ENCODE measurements at places on chromosomes 12 and 14.

DNA sequence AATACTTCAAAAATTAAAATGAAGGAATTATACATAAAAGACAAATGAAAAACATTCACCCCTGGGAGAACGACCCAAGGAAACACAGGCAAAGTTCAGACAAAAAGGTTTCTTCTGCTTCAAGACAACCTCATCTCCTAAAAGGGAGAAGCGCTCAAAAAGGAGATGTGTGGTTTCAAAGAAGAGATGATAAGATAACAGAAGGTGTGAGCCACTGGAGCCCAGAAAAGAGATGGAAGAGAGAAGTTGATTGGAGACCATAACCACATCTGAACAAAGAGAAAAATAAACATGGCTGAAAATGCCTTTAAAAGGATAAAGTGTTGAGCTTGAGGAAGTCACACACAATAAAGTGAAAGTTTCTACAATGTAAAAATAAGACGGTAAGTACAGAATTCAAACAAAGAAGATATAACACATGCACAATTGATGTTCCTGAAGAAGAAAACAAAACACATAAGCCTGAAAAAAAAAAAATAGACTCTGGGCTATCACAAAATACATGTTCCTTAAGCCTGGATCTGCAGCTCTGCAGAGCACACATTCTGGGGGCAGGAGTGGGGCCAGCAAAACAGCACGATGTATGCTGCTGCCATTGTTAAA lies 51.6 kb upstream of the C14orf180 start:
- no peak for DNase-seq

GRCh38 chr14:24355009-24355408 lies 13.0 kb upstream of the NFATC4 start:
- no peak for DNase-seq

GRCh38 chr14:50371546-50371945 lies 25.1 kb downstream of the CDKL1 start:
- no peak for DNase-seq

- no peak for DNase-seq
Measured at GRCh38 chr12:57865084-57865751, 18.7 kb upstream of the CTDSP2 start.

DNA sequence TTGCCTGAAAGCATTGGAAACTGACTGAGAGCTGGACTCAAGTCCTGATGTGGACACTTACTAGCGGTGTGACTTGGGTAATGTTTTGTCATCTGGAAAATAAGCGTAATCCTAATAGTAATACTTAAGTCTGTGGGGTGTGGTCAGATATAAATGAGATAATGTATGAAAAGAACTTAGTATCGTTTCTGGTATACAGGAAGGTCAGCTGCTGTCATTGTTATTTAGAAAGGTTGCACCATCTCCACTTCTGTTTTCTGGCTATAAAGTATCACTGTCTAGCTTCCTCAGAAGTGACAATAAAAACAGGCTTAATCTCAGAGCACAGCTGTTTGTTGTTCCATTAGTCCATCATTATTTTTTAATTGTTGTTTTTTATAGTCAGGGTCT lies 34.1 kb upstream of the TUBA1C start:
- no peak for DNase-seq

DNA sequence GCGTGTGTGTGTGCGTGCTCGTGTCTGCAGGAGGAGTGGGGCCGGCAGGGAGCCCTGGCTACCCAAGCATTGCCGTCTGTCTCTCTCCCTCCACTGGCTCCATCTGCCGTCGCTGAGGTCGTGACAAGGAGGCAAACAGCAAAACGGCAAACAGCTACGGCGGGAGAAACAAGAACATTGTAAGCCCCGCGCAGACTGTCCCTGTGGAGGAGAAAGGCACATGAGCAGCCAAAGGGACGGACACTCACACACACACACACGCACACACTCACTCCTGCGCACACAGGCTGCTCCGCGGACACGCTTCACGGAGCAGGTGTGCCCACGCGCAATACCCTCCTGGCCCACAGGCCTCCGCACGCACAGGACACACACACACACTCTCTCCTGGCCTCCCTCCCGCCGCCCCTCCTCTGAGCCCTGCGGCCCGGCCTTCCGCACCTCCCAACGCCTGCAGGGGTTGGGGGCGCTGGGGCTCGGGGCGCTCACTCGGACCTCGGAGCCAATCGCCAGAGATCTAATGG lies 905 bp downstream of the CISTR start:
- no peak for DNase-seq

DNA sequence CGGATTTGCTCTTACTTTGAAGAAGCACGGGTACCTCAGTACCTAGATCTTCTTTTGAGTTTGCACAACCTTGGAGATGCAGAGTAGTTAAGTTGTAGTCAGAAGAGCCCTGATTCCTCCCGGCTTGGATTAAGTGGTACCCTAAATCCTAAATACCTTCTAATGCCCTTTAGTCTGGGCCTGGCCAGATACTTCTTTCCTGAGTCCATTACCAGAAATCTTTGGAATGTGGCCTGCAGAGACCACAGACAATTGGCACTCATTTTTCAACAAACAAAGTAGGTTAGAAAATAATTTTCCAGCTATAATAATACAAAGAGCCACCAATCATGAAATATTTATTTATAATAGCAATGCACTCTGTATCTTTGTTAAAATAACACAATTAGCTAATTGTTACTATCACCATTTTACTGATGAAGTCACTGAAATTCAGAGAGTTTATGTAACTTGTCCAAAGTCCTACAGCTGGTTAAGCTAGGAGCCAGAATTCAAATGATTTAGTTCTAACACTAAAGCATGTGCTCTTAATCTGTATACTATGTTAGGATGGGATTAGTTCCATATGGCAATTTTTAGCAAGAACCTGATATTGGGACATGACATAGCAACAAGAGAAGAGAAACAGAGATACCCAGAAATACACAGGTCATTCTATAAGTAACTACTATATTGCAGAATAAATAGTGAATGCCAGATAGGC lies 132.1 kb upstream of the PDZRN4 start:
- DNase-seq, result no peak

GRCh38 chr14:99034711-99035171 lies 237.3 kb downstream of the BCL11B start:
- no peak for DNase-seq

DNA sequence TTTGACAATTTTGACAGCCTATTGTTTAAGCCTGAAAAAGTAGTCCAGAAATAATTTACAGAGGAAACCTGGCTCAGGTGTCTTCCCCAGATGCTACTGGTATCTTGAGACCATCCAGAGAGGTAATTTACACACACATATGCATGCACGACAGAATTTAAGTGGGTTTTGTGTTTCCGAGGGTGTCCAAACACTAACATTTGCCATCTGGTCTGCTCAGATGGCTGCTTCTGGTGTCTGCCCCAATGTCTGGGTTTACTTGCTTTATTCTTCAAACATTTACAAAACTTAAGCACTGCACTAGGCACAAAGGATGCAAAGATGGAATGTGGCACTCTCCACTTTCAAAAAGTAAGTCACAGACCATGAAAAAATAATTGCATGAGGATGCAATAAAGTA lies 226.6 kb upstream of the EGLN3 start:
- no peak for DNase-seq

DNA sequence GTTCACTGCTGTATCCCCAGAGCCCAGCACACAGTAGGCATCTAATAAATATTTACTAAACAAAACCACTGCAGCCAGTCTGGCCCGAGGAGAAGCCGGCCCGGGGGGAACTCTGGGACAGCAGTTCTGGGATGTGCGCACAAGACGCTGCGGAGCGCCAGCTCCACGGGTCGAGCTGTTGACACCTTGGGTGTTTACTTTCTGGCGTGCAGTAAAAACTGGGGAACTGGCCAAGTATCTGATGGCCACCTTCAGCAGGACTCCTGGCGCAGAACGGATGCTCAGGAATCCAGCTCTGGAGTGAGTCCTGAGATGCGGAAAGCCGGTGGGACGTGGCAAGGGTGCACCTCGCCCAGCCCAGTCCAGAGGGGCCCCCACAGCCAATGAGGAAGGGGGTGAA lies 65.6 kb downstream of the NCOR2 start:
- no peak for DNase-seq

DNA sequence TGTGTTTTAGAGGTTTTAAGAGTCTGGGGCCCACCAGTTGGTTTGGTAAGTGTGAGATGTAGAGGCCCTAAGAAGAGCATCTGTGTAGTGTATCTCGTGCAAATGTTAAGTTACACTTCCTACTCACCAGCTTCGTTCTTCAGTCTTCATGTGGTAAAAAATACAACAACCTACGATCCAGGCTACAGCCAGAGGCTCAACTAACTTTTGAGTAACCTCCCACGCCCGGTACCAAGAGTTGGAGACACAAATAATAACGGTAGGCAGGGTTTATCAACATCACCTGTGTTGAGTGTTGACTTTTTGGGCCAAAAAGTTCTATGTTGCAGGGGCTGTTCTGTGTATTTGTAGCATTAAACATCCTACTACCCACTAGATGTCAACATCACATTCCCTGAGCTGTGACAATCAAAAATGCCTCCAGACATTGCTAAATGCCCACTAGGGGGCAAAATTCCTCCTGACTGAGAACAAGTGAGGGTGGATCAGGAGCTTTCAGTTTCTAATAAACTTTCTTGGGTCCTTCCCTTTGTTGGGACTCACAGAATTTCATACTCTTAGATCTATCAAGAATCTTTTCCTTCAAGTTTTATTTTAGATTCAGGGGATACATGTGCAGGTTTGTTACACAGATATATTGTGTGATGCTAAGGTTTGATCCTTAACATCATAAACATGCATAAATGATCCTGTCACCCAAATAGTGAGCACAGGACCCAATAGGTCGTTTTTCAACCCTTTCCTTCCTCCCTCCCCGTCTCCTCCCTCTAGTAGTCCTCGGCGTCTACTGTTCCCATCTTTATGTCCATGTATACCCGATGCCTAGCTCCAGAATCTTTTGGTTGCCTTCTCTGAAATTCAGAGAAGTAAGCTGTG lies 94.7 kb downstream of the SLC2A13 start:
- no peak for DNase-seq

GRCh38 chr12:67388331-67389138 lies 119.4 kb downstream of the CAND1 start:
- DNase-seq, result no peak

DNA sequence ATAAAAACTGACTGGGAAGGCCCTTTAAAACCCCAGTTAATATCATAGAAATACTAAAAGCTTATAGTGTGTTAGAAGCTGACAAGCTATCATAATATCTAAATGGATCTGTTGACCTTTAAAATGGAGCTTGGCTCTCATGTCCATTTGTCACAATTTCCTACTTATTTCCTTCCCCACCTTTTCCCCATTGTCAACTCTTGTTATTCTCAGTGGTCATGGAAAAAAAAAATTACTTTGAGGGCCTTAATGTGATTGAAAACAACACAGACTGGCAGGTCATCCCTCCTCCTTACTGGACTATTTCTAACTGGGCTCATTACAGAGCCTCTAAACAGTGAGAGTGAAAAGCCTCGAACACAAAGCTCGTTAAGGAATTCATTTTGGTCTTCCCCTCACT lies 13.7 kb upstream of the WNK1 start:
- DNase-seq, result no peak

- DNase-seq, result no peak
Measured at GRCh38 chr14:65531148-65531547, 118.6 kb downstream of the FUT8 start.

DNA sequence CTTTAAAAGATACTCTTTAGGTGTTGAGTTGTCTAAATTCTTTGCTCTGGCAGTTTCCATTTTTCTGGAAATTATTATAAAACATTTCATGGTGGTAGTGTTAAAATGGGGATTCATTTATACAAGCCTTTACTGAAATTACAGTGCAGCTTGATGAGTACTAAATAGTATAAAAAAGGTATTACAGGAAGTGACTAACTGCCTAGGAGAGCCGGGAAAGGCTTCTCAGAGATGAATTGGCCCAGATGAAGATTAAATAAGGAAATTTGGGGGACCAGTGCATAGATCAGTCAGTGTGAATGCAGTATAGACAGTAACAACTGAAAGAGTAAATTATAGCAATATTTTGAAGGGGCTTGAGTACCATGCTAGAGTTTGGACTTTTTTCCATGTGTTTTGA lies 7.5 kb downstream of the PSMA6 start:
- no peak for DNase-seq

GRCh38 chr12:52073531-52074381 lies 4.0 kb downstream of the ATG101 start:
- DNase-seq, result no peak

GRCh38 chr12:120562906-120563305 lies 18.3 kb downstream of the POP5 start:
- DNase-seq, result no peak

DNA sequence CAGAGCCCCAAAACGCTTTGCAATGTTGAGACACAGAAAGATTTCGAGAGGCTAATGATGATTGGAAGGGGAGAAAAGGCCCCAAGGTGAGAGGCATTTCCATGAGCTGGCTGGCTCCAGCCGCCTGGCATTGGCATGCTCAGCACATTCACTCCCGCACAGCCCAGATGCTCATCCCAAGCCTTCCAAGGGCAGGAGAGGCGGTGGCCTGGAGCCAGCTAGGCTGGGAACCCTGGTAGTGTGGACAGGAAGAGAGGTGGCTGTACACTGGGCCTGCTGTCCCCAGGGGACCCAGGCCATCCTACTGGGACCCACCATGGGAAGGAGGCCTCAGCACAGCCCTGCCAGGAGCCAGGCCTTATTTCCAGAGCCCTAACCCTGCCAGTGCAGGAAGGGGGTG lies 72.2 kb downstream of the SPTB start:
- no peak for DNase-seq

GRCh38 chr14:56809270-56810146 lies 771 bp downstream of the OTX2 start:
- DNase-seq, result no peak

DNA sequence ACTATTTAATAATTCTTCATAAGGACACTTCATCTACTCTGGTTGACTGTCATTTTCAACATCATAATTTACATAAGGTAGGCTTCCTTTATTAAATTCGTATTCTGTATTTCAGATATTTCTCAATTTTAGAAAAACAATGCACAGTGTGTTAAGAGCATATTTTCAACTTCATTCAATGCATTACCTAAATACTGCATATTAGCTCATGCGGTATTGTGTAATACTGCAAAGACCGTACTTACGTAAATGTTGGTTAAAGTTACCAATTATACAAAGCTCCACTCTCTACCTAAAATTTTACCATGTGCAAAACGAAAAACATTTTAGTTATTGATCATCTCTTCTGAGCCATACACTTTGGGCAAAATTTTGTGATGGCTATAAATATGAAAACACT lies 62.8 kb downstream of the EXOC5 start:
- DNase-seq, result no peak

- DNase-seq, result no peak
Measured at GRCh38 chr12:131782061-131782460, 46.1 kb upstream of the MMP17 start.

GRCh38 chr14:49052521-49052920 lies 533.7 kb downstream of the RPS29 start:
- DNase-seq, result no peak

- no peak for DNase-seq
Measured at GRCh38 chr14:100487304-100487703, 99.9 kb downstream of the BEGAIN start.

Data from activated naive CD8-positive, alpha-beta T cell treated with anti-CD3 and anti-CD28 coated beads, Interleukin-2, amount 50 U/mL, for 16 hours (primary cell).